ENCODE measurements at places on chromosomes 2 and 18.

GRCh38 chr18:59792353-59792752, 95.1 kb upstream of the CCBE1 start:
- no peak for DNase-seq

DNA sequence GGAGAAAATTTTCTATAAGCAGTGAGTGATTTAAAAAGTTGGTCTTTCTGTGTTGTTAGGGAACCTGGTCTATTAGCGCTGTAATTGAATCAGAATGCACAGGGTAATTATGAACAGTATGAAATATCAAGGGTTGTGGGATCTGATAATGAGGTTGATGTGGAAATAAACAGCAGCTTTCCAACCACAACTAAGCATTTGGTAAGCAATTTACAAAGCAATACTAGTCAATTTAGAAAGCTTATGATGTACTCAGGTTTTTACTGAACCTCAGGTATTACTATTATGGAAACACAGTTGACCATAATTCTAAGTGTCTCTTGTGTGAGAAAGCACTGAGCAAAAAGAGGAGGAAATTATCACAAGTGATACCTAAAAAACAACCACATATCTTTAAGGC, 11.0 kb upstream of the SMCHD1 start:
- DNase-seq = no peak

GRCh38 chr2:239896075-239896474, 129.1 kb downstream of the NDUFA10 start:
- DNase-seq = no peak

DNA sequence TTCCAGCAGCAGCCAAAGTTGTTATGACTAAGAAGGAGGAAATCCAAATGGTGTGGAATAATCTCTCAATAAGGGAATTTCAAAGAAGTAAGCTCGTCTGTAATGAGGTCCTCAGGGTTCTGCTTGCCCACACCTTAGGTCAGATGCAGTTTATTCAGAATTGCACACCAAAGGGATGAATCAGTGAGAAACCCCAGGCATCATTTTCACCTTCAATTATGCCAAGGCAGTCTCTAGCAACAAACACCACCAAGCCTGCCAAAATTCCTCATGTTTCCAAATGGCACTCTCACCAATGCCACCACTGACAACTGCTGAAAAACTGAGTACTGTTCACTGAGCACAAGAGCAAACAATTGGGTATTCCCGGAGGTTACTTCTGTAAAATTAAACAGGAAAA, 43.6 kb downstream of the KCNG3 start:
- no peak for DNase-seq

DNA sequence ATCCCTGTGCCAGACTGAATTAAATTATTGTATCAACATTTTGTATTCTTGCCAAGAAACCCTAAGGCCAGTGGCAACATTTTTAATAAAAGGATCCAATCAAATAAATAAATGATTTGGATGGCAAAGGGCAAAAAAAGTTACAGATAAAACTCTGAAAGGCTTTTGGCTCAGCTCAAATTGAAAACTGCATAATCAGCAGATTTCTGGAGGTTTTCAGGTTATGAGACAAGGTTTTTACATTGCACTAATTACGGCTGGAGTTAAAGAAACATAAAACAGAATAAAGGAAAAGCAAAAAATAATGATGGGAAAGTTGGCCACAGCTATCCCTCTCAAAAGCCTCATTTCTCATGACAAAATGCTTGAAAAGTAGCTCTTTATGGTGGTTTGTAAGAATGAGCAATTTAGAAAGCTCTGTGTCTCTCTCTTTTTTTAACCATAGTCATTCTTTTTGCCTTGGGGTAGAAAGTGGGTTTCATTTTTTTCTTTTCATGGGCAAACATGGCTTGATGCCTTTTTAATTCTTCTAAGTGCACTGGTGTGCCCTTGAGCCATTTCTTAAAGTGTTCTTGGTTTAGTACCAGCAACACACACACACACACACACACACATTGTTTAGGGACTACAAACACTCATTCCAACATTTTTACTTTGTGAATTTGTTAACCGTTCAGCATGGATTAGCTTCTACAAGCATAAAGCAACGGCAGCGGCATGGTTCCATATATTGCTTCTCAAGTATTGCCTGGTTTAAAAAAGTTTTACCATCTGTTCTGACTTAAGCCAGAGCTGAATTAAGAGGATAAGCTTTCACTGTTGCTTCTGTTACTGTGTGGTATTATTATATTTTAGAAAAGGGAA, 747.1 kb upstream of the FSHR start:
- DNase-seq = no peak

DNA sequence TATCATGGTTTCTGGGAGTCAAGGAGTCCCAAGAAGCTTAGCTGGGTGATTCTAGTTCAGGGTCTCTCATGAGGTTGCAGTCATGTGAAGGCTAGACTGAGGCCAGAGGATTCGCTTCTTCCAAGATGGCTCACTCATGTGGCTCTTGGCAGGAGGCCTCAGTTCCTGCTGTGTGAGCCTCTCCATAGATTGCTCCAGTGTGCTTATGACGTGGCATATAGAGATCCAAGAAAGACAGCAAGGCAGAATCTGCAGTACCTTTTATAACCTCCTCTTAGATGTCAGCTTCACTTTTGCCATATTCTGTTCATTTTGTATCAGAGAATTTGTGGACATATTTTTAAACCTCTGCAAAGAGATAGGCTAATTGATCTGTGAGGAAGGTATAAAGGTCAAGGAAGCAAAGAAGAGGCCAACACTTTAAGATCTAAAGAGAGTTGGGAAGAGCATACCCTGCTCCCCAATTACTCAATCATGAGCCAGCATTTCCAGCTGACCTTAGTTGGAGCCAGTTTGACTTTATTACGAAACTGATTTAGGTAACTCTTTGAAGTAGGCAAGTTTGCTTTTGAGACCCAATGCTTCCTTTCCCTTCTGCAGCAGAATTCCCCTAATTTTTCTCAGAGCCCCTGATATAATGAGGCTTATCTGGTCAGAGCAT, 134.7 kb downstream of the EML6 start:
- no peak for DNase-seq

GRCh38 chr18:65901522-65901921, 150.7 kb downstream of the CDH7 start:
- no peak for DNase-seq

DNA sequence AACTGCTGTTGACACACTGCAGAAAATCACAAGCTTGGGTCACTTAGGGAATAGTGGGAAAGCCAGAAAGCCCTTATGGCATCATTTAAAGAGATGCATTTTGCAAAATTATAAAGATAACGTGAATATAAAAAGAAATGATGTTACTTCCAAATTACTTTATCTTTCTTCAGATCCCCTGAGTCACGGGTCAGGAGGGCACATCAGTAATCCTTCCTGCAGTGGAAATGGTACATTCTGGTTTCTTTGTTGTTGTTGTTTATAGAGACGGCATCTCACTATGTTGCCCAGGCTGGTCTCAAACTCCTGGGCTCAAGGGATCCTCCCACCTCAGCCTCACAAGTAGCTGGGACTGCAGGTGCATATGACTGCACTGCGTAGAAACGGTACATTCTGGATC, 9.8 kb upstream of the EPG5 start:
- DNase-seq = no peak

DNA sequence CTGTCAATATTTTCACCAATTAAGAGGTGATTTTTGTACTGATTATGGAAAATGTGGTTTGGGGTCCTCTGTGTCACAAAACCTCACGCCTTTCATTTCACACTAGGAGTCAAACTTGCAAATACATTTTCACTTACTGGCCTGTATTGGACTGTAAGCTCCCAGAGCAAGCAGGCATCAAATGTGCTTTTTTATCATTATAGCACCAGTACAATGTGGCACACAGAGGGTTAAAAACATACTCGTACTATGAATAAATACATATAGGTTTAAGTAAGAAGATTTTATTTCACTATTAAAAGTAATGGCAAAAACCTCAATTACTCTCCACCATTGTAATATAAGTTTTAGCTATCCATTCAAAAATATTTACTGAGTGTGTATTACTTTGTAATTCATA, 56.7 kb downstream of the ABCB11 start:
- DNase-seq = no peak

GRCh38 chr2:151716721-151717120, 17.6 kb downstream of the NEB start:
- no peak for DNase-seq

DNA sequence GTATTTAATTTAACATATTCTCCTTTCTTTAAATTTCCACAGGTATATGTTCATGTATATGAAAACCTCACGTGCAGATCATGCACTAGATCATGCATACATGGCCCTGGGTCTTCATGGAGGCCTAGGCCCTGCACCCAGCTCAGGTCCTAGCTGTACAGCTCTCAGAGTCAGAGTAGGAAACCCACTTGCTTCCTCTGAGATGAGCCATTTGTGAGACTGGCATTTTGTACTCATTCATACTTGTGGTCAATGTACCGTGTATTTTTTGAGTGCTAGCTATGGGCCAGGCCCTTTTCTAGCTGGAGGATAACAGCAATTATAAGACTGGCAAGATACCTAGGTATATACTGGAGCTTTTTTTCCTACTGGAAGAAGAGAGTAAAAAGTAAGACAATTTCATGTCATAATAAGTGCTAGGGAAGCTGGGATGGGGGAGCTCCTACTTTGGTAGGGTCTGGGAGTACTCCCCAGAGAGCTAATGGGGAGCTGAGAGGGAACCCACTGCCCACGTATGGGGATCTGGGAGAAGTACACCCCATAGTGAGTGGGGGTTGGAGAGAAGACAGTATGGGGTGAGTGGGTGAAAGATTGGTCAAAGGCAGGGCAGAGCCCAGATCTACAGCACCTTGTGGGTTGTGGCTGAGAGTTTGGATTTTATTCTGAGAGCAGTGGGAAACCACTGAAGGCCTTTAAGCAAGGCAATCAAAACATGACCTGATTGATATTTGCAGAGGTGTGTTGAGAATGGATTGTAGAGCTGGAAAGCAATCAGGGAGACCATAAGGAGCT, 72.0 kb downstream of the POLE4 start:
- no peak for DNase-seq

GRCh38 chr2:152620985-152621384, 96.3 kb downstream of the PRPF40A start:
- no peak for DNase-seq

DNA sequence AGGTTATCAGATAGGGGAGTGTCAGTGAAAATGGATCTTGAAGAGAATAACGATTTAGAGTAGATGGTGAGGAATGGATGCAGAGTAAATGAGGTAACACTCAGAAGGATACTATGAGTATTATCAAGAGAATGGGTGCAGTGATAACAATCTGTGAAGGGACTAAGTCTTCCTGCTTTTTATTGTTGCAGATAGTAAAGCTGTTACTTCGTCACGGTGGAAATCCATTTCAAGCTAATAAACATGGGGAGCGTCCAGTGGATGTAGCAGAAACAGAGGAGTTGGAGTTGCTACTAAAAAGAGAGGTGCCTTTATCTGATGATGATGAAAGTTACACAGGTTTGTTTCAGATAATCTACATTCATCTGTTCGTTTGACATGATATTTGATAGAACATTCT, 85.1 kb downstream of the ANKRD12 start:
- DNase-seq = no peak

DNA sequence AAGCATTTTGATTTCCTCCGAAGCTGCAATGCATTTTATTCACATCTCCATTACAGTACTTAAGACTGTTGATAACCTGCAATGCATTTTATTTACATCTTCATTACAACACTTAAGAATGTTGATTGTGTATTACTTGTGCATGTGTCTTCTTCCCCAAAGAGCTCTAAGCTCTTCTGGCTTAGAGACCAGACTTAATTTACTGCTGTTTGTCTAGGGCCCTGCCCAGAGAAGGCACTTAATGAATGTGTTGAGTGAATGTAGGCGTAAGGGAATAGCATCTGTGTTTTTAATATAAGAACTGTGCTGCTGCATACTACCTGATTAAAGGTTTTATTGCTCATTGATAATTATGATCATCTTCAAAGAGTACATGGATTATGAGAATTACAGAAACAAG, 295.6 kb downstream of the ZNF385B start:
- no peak for DNase-seq

DNA sequence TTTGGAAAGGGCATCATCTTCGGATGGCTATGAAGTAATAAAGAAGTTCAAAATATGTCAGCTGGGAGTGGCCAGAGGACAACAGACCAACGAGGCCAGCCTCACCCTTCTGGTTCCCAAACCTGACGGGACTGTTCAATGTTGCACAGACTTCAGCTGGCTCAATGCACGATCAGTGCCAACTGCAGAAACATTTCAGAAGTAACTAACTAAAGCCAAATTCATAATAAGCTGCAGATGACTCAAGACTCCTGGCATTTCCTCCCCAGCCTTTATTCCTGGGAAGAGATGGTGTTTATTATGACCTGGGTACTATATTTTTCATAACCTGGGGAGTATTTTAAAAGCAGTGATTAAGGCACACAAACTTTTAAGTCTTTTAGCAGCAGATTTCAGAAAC, 3.8 kb upstream of the ATP6V1C2 start:
- DNase-seq = no peak

GRCh38 chr2:189379731-189380261, 61.5 kb upstream of the WDR75 start:
- DNase-seq = no peak

DNA sequence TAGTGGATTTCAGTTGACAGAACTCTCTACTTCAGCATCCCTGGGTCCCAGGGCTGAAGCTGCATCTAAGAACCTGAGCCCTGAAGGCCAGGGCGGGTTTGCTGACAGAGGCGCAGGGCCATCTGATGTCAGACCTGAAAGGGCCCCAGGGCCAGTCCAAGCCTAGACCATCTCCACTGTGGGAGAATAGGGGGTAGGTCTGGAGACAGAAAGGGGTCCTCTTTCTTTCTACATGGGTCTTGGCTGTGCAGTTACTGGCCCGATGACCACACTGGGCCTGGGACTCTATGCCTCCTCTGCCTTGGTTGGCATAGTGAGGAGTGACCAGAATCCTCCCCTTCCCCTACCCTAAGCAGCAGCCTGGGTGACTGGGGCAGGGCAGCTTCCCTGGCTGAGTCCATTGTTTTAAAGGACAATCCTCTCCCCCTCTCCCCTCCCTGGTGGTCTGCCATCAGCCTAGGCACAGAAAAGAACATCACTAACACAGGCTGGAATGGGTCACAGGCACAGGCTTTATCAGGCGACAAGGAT, 34.5 kb downstream of the HS1BP3 start:
- no peak for DNase-seq

DNA sequence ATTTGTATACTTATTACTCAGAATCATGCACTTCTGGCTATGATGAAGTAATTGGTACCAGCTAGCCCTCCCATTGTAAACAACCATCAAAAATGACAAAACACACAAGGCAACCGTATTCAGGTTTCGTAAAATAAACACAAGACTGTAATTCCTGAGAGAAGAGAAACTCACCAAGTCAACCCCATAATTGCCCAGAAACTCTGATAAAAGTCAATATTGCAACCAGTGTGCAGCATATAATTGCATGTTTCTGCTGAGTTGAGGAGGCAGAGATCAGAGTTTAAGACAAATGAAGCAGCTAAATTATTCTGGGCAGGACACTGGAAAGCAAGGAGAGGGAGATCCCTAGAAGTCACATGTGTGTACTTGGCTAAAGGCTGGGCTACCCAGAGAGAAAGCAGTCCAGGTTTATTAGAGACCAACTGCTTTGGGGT, 90.3 kb downstream of the ROCK2 start:
- no peak for DNase-seq

DNA sequence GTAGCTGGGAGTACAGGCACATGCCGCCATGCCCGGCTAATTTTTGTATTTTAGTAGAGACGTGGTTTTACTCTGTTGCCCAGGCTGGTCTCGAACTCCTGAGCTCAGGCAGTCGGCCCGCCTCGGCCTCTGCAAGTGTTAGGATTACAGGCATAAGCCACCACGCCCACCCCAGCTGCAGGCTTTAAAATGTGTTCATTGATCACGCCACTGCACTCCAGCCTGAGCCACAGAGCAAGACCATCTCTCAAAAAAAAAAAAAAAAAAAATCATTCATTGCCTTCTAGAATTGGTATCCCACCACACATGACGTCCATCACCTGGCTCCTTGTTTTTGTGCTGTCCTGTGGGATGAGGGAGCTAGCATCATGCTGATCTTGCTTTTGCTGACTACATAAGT, 127.4 kb downstream of the VIT start:
- no peak for DNase-seq

All from NCI-H1092 (cell line).